ENCODE measurements at places on chromosomes 6 and 20. TPM values are rescaled to one million over a fixed set of nuclear protein-coding genes. Genes with fewer than 3 reads are reported as not detected.

- DNase-seq: no peak
Measured at GRCh38 chr20:31739550-31739977, 474 bp downstream of the TPX2 start.

PLCB4 gene
- not detected for total RNA-seq

- DNase-seq: no peak
Measured at GRCh38 chr20:38012332-38012731, 20.9 kb downstream of the TTI1 start.

RFX6 gene
- total RNA-seq: not detected

DNA sequence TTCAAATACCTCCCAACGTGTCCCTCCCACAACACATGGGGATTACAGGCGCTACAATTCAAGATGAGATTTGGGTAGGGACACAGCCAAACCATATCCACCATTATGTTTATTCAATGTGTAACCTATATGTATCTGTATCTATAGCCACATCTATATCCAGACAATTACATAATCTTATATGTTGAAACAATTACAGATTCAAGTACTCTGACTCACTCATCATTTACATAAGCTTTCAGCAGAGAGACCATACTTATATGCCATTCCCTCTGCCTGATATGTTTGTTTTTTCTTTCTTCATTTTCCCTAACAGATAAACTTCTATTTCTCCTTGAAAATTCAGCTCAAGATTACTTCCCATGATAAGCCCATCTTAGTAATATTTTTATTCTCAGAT is 163.6 kb downstream of the LAMA2 start:
- DNase-seq: no peak

NRSN1 gene
- total RNA-seq: not detected

- DNase-seq: no peak
Measured at GRCh38 chr6:133740218-133740617, 148.7 kb upstream of the TCF21 start.

GRCh38 chr20:2298701-2299100 is 2.9 kb downstream of the TGM3 start:
- DNase-seq: no peak

GRCh38 chr6:93418408-93419303 is 703 bp downstream of the EPHA7 start:
- DNase-seq: no peak

DNA sequence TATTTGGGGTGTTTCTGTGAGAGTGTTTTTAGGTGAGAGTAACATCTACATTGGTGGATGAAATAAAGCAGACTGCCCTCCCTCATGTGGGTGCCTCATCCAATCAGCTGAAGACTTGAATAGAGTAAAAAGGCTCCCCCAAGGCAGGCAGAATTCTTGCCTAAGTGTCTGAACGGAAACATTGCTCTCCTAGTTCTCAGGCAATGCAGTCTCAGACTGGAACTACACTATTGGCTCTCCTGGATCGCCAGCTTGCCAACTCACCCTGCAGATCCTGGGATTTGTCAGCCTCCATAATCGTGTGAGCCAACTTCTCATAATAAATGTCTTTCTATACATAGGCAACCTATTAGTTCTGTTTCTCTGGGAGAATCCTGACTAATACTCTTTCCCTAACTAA is 5.5 kb upstream of the TMEM170B start:
- no peak for DNase-seq

GRCh38 chr20:45944151-45944964 is 9.9 kb downstream of the PCIF1 start:
- DNase-seq: no peak

DNA sequence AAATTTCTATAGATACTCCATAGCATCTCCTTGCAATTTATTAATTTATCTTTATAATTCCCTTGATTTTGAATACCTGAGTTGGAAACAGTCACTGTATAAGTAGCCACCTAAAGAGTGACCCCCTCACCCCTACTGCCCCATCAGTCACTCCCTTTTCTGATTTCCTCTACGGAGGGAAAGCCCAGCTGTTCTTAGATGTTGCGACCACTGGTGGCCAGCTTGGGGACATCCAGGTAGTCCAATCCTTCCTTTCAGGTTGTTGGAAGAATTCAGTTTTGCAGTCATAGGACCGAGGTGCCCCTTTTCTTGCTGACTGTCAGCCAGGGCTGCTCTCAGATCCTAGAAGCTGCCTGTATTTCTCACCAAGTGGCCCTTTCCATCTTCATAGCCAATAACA is 87.8 kb downstream of the BMP6 start:
- DNase-seq: no peak

DNA sequence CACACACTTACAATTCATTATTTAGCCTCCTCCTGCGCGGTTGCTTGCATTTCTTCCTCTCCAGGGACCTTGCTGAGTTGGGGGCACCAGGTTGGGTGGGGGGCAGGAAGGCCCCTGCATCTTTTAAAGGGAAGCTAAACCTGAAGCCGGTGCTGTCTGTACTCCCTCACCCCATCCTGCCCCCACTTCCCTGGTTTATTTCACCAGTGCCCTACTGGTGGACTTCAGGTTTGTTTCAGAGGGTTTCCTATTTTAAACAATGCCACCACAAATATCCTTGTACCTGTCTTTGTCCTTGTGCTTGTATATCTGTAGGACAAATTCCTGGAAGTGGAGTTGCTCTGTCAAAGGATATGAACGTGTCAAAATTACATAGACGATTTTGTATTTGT is 21.0 kb downstream of the PTK7 start:
- no peak for DNase-seq

PI16 gene
- total RNA-seq: not detected

SMLR1 gene
- total RNA-seq: not detected

DNA sequence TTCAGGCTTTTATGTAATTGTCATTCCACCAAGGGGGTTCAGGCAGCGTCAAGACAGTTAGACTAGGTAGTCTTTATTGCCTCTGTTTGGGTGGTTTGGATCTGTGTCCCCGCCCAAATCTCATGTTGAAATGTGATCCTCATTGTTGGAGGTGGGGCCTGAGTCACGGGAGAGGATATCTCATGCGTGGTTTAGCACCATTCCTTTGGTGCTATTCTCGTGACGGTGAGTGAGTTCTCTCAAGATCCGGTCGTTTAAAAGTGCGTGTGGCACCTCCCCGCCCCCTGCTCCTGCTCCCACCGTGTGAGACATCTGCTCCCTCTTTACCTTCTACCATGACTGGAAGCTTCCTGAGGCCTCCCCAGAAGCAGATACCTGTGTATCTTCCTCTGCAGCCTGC is 51.3 kb upstream of the FOXC1 start:
- no peak for DNase-seq

GRCh38 chr20:49400410-49400809 is 82.1 kb downstream of the KCNB1 start:
- DNase-seq: no peak

DNA sequence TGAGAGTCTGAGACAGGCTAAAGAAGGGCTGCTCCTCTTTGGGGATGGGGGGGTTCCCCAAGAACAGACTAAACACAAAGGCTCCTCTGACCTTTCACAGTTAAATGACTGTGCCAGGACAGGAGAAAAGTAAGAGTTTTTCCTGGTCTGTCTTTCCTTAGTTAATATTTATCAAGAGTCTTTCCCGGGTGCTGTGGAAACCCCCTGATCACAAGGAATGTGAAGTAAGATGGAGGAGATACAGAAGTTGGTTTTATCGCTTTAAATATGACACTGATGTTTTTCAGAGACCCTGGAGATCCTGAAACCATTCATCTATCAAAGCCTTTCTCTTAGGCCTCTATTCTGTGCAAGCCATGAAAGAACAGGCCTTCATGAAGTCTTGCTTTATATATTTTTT is 105.8 kb downstream of the RNF144B start:
- DNase-seq: no peak

DNA sequence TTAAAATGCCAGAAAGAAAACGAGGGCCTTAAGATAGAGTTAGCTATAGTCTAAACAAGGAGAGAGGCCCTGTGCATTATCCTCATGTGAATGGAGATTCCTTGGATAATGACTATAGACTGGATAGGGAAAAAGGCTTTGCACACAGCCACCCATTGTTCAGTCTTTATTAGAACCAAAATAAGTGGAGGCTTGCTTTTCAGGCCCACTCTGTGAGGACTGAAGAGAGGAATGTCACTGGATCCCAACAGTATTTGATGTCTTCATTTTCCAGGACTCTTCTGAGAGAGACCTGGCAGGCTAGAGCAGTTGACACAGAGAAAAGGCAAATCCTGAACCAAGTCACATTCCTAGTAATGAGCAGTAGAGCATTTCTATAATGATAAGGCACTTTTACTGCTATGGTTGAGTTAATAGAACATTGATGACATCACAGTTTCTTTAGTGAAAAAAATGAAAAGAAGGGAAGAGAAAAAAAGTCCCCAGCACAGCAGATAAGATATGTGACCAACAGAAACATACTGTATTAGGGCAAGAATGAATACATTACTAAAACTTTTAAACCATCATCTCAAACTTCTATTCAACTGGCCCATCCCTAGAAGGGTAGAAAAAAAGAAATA is 315.1 kb downstream of the EPHA7 start:
- no peak for DNase-seq

C20orf144 gene
- total RNA-seq: 0.11 TPM

CDH26 gene
- total RNA-seq: 0.84 TPM

DNA sequence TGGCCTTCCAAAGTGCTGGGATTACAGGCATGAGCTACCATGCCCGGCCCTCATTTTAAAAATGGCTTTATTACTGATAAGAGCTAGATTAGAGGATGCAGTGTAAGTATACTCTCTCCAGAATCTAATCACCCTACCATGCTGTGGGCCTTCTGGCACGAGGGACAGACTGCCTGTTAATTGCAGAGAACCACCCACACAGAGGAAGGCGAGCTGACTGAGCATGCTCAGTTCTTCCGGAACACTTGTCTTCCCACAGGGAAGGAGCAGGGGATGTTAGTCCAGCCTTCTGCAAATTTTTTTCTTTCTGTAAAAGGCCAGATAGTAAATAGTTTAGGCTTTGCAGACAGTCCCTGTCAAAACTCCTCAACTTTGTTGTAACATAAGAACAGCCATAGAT is 48.9 kb downstream of the ALDH5A1 start:
- no peak for DNase-seq

DNA sequence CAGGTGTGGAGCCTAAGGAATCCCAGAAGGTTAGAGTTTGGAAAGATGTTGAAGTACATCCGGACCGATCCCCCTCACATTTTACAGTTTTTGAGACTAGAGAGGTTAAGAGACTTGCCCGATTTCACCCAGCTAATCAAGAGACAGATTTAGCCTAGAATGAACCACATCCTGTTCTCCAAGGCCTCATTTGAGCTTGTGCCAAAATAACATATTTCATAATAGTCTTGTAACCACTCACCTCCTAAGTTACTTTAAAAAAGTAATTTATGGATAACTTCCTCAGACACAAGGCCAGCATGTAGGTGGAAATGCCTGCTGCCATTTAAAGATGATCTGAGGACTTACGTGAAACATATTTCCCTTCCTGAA is 39.8 kb upstream of the ARHGAP18 start:
- DNase-seq: no peak

DNA sequence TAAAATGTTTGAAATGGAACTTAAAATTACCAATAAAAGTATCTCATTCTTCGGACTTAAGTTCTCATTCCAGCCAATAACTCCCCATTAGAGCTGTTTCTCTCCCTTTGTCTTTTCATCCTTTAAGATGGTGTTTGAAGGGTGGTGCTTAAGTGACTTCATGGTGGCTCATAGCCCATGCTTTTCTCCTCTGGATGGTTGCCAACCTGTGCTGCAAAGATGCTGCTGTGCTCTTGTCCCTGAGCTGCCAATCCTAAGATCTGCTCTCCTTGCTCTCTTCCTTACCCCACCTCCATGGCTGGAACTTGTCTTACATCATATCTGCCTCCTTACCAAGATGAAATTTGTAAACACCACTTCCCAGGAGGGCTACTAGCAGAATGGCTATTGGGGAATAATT is 31.6 kb upstream of the PNRC1 start:
- DNase-seq: no peak

DNA sequence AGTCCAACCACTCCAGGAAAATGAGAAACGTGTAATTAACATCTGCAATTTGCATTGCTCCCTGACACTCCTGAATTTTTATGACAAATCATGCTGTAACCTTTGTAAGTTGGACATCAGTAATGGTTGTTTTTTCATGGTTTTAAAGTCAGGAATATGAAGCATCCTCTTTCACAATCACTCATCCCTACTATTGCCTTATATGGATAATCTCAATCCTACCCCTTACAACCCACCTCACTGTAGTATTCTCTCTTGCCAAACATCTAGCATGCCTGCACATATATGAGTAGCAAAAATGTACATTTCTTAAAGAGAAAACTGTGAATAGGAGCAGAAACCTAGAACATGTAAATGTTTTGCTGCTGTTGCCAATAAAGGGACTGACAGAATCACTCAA is 729.5 kb downstream of the KIF16B start:
- DNase-seq: no peak

DNA sequence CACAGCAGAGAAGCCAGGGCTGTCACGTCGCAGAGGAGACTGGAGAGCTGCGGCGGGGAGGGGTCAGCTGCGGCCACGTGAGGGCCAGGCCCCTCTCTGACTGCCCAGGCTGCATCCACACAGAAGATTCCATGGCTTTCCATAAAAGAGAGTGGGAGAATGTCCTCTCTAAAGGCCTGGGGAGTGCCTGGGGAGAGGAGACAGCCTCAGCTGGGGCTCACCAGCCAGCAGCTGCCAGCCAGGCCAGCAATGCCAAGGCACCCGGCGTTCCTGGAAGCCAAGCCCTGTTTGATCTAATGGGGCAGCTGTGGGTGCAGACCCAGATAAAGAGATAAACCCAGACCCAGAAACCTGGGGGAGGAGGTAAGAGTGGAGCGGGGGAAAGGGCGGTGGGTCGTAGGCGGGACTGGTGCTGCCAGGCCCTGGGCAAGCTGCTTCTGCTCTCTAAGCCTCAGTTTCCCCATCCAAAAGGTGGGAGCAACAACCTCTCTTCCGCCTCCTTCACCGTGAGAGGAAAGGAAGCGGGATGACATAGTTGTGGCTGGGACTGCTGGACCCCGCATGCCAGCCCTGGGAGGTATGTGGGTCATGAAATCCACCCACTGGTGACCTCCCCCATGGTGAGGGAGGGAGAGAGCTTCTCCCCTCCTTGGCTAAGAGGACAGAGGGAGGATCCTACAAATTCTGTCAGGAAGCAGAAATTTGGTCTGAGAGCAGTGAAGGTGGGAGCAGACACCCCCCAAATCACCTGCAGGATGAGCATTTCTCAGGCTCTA is 3.1 kb upstream of the OSBPL2 start:
- DNase-seq: no peak

FOXF2 gene
- total RNA-seq: 0.08 TPM

GRCh38 chr6:160215232-160215631 is 43.4 kb downstream of the SLC22A2 start:
- no peak for DNase-seq

All from activated T-cell treated with anti-CD3 and anti-CD28 coated beads, Interleukin-2, amount 50 U/mL, for 4 hours (primary cell).